Placental epithelial cell (primary cell): ENCODE measurements at places on chromosomes 12 and 14. TPM values are rescaled to one million over a fixed set of nuclear protein-coding genes. Genes with fewer than 3 reads are reported as not detected.

Gene SBNO1
- total RNA-seq: 19.2 and 20.7 TPM in 2 replicates

Gene STAC3
- 0.39 TPM in 1 of 2 replicates, not detected in the other for total RNA-seq

Gene KRT73
- total RNA-seq: not detected in 2 replicates

Gene LUM
- 282 and 1,471 TPM in 2 replicates for total RNA-seq

Gene DAO
- not detected in 2 replicates for total RNA-seq

Gene FBRSL1
- total RNA-seq: 9.0 and 13.9 TPM in 2 replicates

Gene OR4K14
- total RNA-seq: not detected in 2 replicates

Gene TSHR
- total RNA-seq: 0.22 and 1.2 TPM in 2 replicates

Gene ASB2
- total RNA-seq: not detected in 2 replicates

Gene FAM222A
- 0.22 and 0.39 TPM in 2 replicates for total RNA-seq

Gene ST8SIA1
- total RNA-seq: not detected in 2 replicates

Gene LAG3
- 0.11 and 0.39 TPM in 2 replicates for total RNA-seq

Gene GPX2
- total RNA-seq: not detected in 2 replicates

Gene DEPDC4
- total RNA-seq: 1.4 and 3.1 TPM in 2 replicates

Gene TEX52
- total RNA-seq: not detected in 2 replicates

Gene LRTM2
- 0.11 TPM in 1 of 2 replicates, not detected in the other for total RNA-seq

Gene ANKRD33
- total RNA-seq: not detected in 2 replicates

Gene MGAT4C
- total RNA-seq: not detected in 2 replicates

Gene RGS6
- total RNA-seq: not detected in 2 replicates

Gene DPF3
- total RNA-seq: 0.11 TPM in 1 of 2 replicates, not detected in the other

Gene BCAT1
- 150 and 268 TPM in 2 replicates for total RNA-seq

Gene ACOT4
- 0.39 and 3.9 TPM in 2 replicates for total RNA-seq

Gene CSRP2
- total RNA-seq: 11.3 and 47.9 TPM in 2 replicates

Gene TTC5
- 14.9 and 16.7 TPM in 2 replicates for total RNA-seq

Gene B4GALNT1
- total RNA-seq: 0.22 and 0.39 TPM in 2 replicates

Gene ZNF891
- total RNA-seq: 0.76 and 1.2 TPM in 2 replicates

Gene DRAM1
- 10.2 and 16.5 TPM in 2 replicates for total RNA-seq

Gene CELA1
- not detected in 2 replicates for total RNA-seq

Gene MCRS1
- 55.4 and 93.0 TPM in 2 replicates for total RNA-seq

Gene ARHGDIB
- total RNA-seq: 81.7 and 223 TPM in 2 replicates

Gene MYH6
- total RNA-seq: not detected in 2 replicates

Gene KIF5A
- under 0.01 and 0.11 TPM in 2 replicates for total RNA-seq

Gene SLC48A1
- 5.5 and 9.3 TPM in 2 replicates for total RNA-seq

Gene DDX23
- total RNA-seq: 56.7 and 80.9 TPM in 2 replicates

Gene SIX6
- total RNA-seq: not detected in 2 replicates

Gene KRT6C
- 6.3 and 9.3 TPM in 2 replicates for total RNA-seq

Gene PLEKHH1
- total RNA-seq: 1.2 and 1.4 TPM in 2 replicates

Gene TPH2
- not detected in 2 replicates for total RNA-seq

Gene KMT2D
- 32.1 and 41.2 TPM in 2 replicates for total RNA-seq

Gene HSPB8
- total RNA-seq: 46.3 and 63.1 TPM in 2 replicates

Gene MGST1
- total RNA-seq: 8.2 and 15.7 TPM in 2 replicates

Gene DHH
- under 0.01 TPM in 1 of 2 replicates, not detected in the other for total RNA-seq

Gene ANKS1B
- 3.9 and 8.0 TPM in 2 replicates for total RNA-seq

Gene DPY19L2
- total RNA-seq: 4.1 and 4.7 TPM in 2 replicates
